NCI-H146 (cell line): ENCODE measurements at places on chromosomes 5 and 9.
A peak's percentile ranks its signal among the peaks of the same experiment; 100 is the strongest.

GRCh38 chr5:68285851-68286611 is 70.5 kb downstream of the PIK3R1 start:
- peak; percentile 17 for DNase-seq

DNA sequence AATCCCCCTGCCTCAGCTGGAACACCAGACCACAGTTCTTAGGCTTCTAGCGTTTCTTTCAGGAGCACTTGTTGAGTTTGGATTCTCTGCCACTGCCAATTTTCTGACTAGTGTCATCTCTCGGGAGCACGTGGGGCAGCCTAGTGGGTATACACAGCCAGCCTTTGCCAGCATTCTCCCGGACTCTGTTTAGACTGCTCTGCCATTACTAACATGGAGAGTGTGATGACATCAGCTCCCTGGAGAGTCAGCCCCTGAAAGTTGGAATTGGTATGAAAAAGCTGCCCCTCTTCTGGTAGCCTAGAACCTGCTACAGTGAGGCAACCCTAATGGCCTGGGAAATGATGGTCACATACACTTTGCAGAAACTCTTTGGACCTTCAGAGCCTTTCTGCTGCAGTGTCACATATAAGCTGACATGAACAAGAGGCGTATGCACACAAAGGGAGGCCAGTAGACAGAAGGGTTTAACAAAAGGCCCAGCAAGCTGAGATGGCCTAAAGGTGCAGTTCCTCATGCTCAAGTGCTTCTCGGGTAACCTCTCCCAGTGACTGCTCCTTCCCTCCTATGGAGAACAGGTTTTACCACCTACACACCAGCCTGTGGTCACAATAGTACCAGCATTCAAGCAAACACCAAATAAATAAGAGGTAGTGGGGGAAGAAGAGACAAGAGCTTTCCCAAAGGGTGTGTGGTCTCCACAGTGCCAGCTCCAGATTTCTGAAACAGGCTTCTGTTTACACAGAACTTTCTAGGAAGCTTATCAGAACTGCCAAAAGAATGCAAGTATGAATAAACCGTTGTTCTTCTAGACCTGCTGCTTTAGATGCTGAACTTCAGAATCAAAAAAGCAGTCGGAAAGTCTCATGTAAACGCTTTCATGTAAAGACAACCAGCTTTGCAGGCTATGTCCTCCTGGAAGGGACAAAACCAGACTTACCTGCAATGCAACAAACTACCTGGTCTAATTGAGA is 16.5 kb downstream of the SPACA9 start:
- DNase-seq = no peak

DNA sequence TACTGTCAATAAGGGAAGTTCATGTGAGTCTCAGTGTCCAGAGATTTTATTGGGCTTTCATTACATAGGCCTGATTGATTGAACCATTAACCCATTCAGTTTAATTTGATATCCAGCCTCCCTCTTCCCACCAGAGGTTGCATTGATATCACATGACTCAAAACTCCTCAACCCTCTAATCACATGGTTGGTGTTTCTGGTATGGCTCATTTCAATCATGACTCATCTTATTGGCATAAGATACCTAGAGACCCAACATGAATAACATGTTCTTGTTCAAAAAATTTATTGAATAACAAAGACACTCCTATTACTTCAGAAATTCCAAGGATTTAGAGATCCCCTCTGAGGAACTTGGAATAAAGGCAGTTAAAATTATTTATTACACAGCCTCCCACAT is 982.2 kb downstream of the TLE1 start:
- no peak for DNase-seq

- no peak for DNase-seq
Measured at GRCh38 chr5:142403583-142403982, 78.8 kb upstream of the SPRY4 start.

DNA sequence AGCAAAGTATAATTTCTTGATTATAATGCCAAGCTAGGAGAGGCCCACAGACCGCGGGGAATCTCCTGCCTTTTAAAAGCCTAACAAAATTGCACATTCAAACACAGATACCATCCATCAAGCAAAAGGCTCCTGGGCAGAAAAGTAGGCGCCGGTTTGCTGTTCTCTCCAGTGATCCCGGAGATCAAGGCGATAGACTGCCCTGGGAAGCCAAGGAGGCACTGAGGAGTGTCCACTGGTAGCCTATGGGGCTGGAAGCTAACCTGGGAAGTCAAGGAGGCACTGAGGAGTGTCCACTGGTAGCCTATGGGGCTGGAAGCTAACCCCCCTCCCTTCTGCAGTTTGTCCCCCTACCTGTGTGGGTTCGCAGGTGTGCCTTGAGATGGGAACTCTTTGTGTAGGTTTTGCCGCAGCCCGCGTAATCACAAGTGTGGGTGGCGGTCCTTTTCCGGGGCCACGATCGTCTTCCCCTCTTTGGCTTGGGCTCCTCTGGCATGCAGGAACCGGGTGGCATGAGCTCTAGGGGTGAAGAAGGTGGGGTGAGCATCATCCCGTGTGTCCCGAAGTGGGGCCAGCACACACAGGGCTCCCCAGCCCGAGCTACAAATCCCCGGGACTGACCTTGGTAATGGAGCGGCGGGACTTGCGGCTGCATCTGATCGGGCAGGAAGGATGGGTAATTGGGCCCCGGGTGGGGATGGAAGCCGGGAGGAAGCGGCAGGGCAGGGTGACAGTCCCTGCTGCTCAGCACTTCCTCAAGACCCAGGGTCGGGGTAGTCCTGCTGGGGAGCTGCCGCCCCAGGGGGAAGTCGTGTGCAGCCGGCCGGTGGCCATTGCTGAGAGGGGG is 2.7 kb downstream of the KLF4 start:
- peak; percentile 22 for DNase-seq

- no peak for DNase-seq
Measured at GRCh38 chr5:113089653-113090335, 113.2 kb downstream of the DCP2 start.

- no peak for DNase-seq
Measured at GRCh38 chr9:136493567-136493971, 10.7 kb upstream of the SEC16A start.

DNA sequence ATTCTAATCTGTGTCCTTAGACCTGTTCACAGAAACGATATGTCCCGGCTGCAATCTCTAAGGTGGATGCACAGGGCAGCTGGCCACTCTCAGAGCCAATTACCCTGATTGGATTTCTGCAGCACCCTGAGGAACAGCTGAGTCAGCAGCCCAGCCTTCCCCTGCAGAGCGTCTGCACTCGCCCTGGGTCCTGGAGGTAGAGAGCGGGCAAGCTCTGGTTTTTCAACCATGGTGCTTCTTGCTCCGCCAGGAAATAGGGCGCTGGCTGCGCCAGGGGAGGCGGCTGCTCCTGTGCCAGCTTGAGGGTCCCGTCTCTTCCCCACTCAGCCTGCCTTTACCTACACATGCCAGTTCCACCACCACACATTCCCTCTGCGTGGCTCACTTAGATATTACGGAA is 19.2 kb downstream of the NDUFS6 start:
- no peak for DNase-seq

- DNase-seq = no peak
Measured at GRCh38 chr9:107430071-107430470, 59.5 kb downstream of the KLF4 start.

GRCh38 chr9:79152306-79152705 is 419.5 kb upstream of the TLE4 start:
- DNase-seq = no peak

DNA sequence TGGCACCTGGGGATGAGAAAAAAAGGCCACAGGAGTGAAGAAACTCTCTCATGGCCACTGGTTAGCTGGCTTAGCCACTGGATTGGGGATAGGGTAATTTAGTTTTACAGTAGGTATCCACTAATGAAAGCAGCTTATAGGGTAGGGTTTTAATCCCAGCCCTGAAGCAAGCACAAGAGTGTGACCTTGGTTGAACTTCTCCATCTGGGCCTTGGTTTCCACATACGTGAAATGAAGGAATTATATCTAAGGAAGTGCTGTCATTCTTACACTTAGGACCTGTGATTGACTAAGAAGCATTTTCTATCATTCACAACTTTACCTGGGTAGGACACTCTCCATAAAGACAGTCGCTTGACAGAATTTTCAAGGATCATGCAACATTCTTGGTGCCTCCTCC is 49.6 kb downstream of the FAT2 start:
- DNase-seq = no peak

DNA sequence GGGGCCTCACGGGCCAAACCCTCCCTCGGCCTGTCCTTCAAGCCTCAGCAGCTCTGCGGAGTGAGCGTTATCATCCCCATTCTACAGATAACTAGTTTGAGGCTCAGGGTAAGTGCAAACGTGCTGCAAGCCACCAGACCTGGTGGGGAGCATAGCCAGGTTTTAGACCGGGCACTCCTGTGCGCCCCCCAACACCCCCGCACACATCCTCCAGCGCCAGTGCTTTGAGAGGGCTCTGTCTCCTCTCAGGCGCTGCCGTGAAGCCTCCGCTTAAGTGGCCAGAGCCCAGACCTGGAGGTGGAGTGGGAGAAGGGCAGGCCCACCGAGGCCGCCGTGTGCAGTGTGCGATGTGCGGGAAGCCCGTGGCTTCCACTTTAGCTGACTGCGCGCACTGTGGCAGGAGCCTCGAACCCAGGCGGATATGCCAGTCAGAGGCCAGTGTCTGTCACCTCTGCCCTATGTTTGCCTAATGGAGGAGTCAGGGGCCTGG is 1.6 kb upstream of the MGAT1 start:
- DNase-seq = no peak

DNA sequence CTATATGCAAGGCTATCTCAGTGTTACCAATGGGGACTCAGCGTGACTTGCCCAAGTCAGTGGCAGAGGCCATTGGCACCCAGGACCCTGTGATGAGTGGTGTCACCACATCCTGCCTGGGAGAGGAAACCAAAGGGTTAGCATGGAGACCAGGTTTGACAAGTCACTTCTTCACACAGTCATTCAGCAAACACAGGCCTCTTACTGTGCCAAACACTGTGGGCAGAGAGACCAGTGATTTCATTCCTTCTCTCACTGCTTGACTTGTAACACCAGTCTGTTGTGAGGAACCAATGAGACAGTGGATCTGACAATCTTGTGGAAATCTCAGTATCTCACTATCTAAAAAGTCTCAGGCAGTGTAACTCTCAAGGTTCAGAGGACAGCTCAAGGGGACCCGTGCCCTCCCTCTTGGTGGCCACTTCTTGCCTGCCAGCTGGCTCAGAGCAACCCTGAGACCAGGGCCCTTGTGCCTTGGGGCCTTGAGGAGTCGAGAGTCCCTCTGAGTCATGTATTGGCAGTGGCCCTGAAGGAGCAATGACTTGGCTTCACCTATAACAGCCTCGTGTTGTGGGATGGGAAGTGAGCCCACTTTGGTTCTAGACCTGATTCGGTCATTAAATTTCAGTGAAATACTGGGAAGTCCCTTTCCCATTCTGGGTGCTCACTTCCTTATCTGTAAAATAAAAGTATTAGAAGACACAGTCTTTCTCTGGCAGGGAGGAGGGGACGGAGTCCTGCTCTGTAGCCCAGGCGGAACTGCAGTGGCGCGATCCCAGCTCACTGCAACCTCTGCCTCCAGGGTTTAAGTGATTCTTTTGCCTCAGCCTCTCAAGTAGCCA is 1.6 kb downstream of the FABP6 start:
- no peak for DNase-seq

DNA sequence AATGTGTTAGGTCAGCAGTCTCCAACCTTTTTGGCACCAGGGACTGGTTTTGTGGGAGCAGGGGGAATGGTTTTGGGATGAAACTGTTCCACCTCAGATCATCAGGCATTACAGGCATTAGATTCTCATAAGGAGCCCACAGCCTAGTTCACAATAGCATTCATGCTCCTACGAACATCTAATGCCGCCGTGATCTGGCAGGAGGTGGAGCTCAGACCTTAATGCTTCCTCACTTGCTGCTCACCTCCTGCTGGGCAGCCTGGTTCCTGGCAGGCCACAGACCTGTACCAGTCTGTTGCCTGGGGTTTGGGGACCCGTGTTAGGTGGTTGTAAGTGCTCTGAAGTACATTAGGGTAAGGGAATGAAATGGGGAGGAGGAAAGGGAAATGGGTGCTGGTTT is 9.7 kb upstream of the CTNNA1 start:
- DNase-seq = no peak

- DNase-seq = no peak
Measured at GRCh38 chr5:99911971-99912370, 623.2 kb upstream of the FAM174A start.

GRCh38 chr5:179766021-179766725 is 27.6 kb upstream of the LTC4S start:
- DNase-seq = no peak

- peak; percentile 93 for DNase-seq
Measured at GRCh38 chr9:120386390-120387131, 193.4 kb downstream of the CDK5RAP2 start.

- no peak for DNase-seq
Measured at GRCh38 chr9:1456301-1457024, 406.3 kb downstream of the DMRT2 start.

DNA sequence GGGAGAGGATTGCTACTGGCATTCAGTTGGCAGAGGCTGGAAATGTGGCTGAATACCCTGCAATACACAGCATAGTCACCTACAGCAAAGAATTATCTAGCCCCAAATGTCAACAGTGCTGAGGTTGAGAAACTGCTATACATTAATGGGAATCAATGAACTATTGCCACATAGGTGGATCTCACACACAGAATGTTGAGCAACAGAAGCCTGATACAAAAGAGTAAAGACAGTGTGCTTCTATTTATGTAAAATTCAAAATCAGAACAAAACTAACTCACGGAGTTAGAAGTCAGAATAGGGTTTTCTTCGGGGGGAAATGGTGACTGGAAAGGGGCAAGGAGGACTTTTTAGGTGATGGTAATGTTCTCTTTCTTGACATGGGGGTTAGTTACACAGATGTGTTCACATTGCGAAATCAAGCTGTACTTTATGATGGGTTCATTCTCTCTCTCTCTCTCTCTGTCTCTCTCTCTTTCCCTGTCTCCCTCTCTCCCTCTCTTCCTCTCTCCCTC is 45.7 kb upstream of the PANK3 start:
- no peak for DNase-seq

DNA sequence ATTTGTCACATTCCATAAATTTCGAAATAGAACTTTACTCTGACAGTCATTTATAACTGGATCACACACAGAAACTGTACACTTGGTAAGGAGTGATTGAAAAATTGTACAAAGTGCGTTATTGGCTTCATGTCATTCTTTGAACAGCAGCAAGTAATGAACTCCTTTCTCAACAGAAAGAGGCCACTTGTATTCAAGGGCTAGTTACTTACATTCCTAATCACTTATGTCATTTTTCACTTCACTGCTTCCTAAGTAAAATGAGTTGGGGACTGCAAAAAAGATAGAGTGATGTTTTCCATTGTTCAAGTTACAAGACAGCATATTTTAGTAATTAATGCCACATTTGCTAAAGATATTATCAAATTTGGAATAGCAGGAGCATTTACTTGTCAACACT is 893.2 kb downstream of the DTWD2 start:
- DNase-seq = no peak

- no peak for DNase-seq
Measured at GRCh38 chr5:145903867-145904266, 31.1 kb upstream of the GRXCR2 start.

DNA sequence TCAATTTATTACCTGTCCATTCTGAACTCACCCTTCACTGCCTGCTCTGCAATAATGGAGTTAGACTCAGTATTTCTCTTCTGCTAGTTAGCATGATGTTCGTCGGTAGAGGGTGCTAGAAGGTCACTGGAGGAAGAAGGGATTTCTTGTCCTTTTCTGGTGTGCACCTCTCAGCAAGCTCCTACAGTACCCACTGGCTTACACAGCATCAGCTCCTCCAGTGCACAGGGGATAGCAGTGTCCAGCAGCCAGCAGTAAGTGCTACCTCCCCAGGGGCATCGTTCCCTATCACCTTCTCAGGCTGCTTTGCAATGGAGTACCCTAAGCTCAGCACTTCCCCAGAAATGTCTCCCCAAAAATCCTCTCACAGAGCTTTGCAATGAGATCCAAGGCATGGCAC is 45.9 kb upstream of the APC start:
- peak; percentile 71 for DNase-seq

- no peak for DNase-seq
Measured at GRCh38 chr5:68367287-68367686, 151.7 kb downstream of the PIK3R1 start.
